Glutamatergic neuron (in vitro differentiated cells): ENCODE measurements at places on chromosomes 4 and X. TPM values are rescaled to one million over a fixed set of nuclear protein-coding genes. Genes with fewer than 3 reads are reported as not detected.
A peak's percentile ranks its signal among the peaks of the same experiment; 100 is the strongest.

The MGAT4D gene
- total RNA-seq = not detected

The HS6ST2 gene
- total RNA-seq = 2.9 TPM

- DNase-seq = peak; percentile 72
Measured at GRCh38 chrX:72245461-72246089, 6.7 kb upstream of the ERCC6L start.

DNA sequence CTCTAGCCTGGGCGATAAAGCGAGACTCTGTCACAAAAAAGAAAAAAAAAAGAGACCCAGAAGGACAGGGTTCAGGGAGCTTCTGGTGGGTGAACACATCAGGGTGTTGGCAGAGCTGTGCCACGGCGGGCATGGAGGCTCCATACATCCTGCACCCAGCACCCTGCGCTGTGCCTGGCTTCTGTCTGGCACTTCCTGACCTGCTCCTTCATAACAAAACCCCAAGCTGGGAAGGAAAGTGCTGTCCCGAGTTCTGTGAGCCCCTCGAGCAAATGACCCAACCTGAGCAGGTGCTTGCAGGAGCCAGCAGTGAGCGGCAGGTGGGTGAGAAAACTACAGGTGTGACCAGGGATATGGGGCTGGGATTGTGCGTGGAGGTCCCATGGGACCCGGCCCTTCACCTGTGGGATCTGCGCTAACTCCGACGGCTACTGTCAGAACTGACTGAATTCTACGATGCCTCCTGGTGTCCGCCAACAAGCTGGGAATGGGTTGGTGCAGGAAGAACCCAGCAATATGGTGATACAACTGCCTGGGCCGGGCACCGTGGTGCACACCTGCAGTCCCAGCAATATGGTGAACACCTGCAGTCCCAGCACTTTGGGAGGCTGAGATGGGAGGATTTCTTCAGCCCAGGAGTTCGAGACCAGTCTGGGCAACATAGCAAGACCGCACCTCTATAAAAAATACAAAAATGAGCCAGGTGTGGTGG is 18.9 kb downstream of the ASMTL start:
- DNase-seq = no peak

DNA sequence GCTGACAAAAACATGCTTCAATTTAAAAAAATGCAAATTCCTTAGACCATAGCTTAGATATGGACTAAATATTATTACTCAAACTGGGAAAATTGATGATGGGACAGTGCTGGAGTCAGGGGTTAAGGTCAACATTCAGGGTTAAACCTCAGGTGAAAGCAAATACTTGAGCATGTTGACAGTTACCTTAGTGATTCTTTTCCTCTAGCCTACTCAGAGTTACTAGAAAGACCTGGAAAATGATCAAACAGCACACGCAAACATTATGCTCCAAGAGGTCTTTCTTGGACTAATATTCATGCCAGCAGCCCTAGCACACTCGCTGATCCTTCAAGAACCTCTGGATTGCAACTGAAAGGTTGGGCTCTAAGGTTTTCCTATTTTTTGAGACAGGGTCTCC is 10.8 kb downstream of the IGFBP7 start:
- no peak for DNase-seq

DNA sequence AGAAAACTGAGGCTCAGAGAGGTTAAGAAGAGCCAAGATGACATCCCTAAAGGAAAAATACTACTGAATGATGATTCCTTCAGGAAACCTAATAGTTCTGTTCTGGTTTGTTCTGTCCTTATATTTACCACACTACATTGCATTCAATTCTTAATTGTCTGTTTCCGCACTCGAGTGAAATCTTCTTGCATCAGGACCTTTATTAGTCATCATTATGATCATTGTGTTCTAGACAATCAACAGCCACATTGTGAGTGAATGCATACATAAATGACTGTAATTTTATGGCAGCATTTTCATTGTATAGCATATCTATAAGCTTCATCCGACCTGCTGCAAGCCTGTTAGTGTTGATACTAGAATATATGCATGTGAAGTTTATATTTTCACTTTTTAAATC is 156.7 kb upstream of the FAM241A start:
- no peak for DNase-seq

DNA sequence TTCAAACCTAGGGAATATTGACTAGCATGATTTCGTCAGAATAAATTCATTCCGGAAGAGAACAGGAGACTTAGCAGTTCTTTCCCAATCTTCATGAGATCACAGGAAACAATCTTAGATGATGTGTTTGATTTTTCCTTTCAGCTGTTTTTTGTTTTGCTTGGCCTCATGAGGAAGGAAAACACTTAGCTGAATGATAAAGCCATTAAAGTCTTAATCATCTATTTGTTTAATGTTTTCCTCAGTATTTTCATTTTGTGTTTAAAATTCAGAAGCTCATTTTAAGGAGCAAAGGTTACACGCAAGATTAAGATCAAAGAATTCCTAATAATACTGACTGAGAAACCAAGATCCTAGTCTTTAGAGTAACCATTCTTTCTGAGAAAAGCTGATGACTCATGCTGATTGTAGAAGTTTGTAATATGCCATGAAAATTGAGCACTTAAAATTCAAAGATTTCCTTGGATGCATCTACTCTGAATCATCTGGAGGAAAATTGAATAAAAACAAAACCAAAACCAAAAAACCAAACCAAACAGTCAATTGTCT is 15.4 kb upstream of the TBC1D19 start:
- DNase-seq = no peak

DNA sequence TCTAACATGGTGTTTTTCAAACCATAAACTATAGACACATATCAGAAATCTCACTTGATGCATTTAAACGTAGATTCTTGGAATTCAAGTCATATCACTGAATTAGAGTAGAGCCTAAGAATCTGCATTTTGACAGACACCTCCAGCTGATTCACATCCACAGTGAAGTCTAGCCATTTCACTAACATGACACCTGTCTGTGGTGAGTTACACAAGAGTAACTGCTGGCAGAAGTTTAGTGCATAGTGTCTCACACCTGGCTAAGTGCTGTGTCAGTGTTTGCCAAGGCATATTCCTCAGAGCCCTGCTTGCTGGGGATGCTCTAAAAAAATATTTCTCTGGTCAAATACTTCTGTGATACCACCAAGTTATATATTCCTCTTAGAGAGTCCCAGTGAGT is 237.5 kb upstream of the DIAPH2 start:
- DNase-seq = no peak
